ENCODE measurements at places on chromosomes 3 and 15.

DNA sequence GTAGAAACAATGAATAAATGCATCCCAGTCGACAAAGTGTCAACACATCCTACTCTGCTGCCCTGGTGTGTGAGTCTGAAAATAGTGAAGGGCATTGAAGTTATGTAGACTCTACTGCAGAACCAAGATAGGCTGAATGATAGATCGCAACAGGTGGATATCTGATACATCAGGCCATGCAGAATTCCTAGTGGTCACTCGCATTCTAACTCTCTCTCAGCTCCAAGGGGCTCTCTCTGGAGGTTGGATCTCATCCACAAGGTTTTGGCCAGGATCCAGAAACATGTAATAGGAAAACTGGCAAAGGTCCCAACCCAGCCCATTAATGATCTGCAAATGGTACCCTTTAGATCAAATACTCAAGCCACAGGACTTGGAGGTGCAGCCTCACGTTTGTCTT, 514.1 kb downstream of the MAGI1 start:
- DNase-seq = no peak

DNA sequence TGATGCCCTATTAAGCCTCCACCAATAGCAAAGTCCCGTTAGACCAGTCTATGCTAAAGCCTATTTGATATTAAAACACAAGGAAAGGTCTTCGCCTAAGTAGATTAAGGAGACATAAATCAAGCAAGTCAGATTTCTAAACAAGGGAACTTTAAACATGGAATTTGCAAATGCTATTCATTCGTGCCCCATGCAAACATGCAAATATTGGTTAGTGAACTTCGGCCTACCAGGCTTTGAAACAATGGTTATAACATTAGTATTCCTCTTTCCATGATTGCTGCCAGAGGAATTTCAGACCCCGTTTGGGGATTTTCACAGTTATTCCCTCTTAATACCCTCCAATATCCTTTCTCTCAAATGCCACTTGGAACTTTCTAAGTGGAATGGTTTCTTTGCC, 36.9 kb upstream of the ZNF280D start:
- DNase-seq = no peak

- DNase-seq = peak; percentile 85
Observed at GRCh38 chr3:138949002-138949418, 2.0 kb downstream of the FOXL2NB start.

GRCh38 chr3:190696777-190697501, 165.6 kb downstream of the GMNC start:
- DNase-seq = no peak

DNA sequence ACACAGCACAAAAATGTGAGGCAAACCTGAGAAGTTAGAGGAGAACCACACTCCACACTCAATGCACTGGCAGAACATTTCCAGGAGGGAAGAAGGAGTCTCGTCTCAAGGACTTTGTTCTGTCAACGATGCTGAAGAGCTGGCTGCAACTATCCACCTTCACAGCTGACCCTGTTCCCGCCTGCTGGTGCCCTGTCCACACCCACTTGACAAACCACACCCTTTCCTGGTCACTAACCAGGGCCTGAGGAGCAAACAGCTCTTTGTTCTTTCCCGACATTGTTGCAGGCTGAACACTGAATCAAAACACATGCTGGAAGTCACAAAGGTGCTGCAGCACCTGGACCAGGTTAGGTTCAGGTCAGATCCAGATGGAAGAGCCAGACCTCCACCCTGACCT, 92.6 kb upstream of the ARRDC4 start:
- no peak for DNase-seq

DNA sequence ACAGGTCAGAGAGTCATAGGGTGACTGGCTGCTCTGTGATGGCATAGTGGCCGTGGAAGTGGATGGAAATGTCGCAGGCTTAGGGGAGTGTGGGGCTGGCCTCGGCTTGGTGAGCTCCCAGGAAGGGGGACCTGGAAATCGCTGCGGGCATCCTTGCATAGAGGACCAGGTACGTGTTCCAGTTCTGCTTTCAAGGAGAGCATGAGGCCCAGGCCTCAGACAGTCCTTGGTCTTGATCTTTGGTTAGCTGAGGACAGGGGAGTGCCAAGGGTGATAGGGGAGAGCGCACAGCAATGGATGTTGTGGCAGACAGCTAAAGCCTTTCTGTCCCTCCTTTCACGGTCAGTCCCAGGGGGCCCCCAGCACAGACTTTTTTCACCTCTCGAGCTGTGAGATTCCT, 110.5 kb downstream of the SNRPN start:
- no peak for DNase-seq

DNA sequence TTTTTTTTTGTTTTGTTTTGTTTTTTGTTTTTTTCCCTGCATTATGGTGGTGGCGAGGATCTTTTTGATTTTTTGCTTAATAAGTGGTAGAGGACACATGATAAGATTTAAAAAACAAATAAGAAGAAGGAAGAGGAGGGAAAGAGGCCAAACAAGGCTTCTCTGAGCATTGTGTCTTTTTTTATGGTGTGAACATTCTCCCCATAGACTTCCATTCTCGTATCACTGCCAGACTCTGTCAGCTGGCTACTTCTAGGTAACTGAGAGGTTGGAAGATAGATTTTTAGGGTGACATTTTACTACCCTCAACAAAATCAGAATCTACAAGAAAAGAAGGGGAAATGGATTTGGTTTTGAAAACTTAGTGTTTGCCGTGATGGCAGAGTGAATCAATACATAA, 3.8 kb downstream of the NLGN1 start:
- no peak for DNase-seq

- no peak for DNase-seq
Observed at GRCh38 chr15:86235667-86236066, 156.0 kb downstream of the AGBL1 start.

GRCh38 chr3:38349684-38350359, 3.2 kb downstream of the XYLB start:
- no peak for DNase-seq

DNA sequence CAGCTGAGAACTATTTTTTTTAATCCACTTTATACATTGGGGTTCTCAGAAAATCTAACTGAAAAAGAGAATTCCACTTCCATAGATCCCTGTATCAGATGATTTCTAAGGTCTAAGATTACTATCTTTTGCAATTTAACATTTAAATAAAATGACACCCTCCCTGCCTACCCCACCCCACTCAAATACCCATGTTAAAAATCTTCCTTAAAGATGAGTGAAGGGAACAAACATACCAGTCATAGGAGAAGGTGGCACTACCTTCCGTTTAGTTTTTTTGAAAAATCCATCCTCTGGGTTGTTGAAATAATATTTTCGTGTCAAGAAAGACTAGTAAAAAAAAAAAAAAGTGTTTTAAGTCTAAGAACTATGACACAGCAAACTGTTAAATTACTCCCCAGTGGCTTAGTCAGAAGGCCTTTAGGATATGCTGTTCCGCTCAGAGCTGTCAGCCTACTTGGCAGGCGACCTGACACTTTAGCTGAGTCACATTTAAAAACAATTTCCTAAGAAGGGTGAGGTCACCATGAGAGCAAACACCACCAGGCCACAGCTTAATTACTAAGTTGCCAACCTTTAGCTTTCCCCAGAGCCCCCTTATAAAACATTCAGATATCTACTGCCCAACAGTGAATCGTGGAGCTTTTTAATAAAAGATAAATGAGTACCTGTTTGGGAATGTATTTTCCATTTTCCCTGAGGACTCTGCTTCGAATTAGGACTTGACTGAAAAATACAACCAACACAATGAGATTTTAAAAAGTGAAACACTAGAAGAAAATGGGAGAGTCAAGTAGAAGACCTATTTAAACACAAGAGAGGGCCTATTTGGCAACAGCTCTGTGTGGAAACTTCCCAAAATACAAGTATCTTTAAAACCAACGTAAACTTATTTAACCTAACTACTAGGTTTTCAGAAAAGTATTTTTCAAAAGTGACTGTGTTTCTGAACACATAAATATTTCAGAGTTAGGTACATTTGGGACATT, 9.6 kb downstream of the EMC3 start:
- DNase-seq = no peak

GRCh38 chr15:88385078-88385700, 82.0 kb downstream of the MRPL46 start:
- DNase-seq = peak; percentile 7

GRCh38 chr3:112857526-112857925, 10.9 kb upstream of the CD200R1L start:
- no peak for DNase-seq

DNA sequence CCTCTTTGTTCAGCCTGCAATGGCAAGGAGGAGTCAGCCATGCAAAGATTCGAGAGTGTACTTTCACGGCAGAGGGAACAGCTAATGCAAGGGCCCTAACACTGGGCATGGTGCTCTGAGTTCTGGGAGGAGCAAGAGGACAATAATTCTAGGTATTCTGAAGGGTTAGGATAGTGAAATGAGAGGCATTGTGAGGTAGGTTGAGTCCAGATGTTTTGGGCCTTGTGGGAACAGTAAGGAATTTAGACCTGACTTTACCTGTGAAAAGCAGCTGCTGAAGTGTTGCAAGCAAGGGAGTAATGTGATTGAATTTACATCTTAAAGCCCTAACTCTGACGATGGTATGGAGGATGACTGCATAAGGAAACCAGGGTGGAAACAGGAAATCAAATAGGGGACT, 211.6 kb downstream of the CNTN3 start:
- peak; percentile 59 for DNase-seq

DNA sequence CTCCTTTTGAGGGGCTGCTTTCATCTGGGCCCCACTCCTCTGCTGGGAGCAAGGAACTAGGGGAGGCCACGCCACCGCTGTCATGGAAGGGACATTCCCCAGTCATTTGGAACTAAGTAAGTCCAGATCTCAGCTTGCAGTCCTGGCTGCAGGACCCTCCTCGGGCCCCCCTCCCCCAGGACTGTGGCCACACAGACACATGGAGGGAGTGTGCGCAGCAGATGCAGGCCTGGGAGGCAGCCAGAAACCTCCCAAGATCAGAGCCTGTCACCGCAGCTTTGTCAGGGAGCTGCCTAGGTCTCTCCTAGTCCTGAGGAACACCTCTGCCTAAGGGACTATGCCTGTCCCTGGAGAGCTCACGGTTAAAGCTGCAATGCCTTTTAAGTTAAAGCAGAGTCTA, 7.3 kb upstream of the SEMA3F start:
- DNase-seq = no peak

DNA sequence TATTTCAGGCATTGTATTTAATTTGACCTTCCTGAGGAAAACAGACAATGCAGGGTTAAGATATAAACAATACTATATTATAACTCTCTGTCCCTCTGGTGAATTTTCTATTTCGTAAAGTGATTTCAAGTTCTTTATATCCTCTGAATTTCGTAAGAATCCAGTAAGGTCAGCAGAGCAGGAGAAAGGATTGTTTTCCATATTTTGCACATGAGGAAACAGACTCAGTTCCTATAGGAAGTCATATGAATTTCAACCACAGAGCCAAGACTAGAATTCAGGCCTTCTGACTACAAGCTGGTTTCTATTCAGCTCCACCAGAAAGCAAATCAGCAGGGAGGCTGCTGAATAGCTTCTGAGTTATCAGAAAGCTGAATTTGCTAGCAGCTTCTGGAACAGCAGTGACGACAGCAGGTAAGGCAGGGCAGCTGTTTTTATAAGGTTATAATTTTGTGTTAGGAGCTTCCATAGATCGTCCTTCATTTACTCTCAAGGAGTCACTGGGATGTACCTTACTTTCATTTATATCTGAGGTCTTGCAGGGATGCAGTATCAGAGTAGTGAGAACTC, 11.1 kb upstream of the PLAAT1 start:
- DNase-seq = no peak

DNA sequence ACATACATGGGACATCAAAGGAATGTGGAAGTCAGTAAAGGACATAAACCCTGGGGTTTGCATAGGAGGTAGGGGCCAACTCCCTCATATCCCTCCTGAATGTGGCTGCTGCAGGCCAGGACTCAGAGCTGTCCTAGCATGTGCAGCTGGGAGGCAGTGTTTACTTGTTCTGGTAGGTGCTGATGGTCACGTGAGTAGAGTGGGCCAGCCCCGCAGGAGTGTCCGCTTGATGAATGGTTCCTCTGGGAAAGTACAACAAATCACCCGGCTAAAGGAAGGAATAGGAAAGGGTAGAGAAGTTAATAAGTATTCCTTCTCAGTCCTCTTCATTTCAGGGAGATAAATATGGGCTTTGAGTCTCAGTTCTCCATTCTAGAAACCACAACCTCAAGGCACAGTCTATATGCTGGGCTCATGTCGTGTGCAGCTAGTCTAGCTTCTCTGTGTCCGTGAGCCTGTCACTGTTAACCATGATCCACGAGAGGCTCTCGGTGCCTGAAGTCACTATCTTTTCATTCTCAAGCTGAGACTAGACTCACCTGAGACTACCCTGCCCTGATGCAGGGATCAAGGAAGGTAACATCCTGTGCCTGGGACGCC, 17.9 kb downstream of the RIOX2 start:
- DNase-seq = no peak

DNA sequence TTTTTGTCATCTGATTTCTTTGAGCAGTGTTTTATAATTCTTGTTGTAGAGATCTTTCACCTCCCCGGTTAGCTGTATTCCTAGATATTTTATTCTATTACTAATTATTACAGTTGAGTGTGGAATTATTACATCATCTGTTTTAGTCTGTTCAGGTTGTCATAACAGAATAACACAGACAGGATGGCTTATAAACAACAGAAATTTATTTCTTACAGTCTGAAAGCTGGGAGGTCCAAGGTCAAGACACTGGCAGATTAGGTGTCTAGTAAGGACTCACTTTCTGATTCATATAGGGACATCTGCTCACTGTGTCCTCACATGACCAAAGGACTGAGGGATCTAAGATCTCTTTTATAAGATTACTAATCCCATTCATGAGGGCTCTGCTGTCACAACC, 121.3 kb upstream of the THBS1 start:
- no peak for DNase-seq

GRCh38 chr3:157618886-157619285, 115.7 kb upstream of the VEPH1 start:
- DNase-seq = no peak

GRCh38 chr3:8980756-8981257, 17.5 kb upstream of the RAD18 start:
- no peak for DNase-seq

- DNase-seq = no peak
Observed at GRCh38 chr15:81983497-81983896, 62.3 kb downstream of the MEX3B start.

- peak; percentile 70 for DNase-seq
Observed at GRCh38 chr15:70299931-70300869, 202.5 kb upstream of the TLE3 start.

DNA sequence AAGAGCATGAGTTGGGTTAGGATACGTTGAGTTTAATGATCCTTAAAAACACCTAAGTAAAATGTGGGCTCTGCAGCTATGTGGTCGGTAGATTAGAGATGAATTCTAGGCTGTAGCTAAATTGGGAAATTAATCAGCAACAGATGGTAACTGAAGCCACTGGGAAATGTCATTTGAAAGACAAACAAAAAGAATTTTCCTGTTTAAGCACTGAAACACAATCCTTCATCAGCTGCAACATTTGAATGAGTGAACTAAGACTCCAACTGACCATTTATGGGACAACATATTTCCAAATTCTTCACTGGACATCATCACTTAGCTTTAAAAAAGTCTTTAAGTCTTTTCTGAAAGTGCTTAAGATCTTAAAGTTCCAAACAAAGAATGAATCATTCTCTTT, 226.9 kb downstream of the ZNF385D start:
- DNase-seq = no peak
